Epithelial cell of umbilical artery (primary cell): ENCODE measurements at places on chromosomes 11 and 22. TPM values are rescaled to one million over a fixed set of nuclear protein-coding genes. Genes with fewer than 3 reads are reported as not detected.

MRE11 gene
- total RNA-seq: 13.6 and 20.2 TPM in 2 replicates

TMEM126A gene
- 58.5 and 78.1 TPM in 2 replicates for total RNA-seq

MPZL3 gene
- total RNA-seq: 14.6 and 20.1 TPM in 2 replicates

ANGPTL5 gene
- under 0.01 TPM in 1 of 2 replicates, not detected in the other for total RNA-seq

SLC37A2 gene
- total RNA-seq: under 0.01 and 0.30 TPM in 2 replicates

JAML gene
- total RNA-seq: 0.65 and 1.2 TPM in 2 replicates

RAB38 gene
- total RNA-seq: 5.8 and 7.0 TPM in 2 replicates

ESAM gene
- 69.8 and 70.7 TPM in 2 replicates for total RNA-seq

HORMAD2 gene
- total RNA-seq: not detected in 2 replicates

MMP12 gene
- total RNA-seq: not detected in 2 replicates

SCGB1A1 gene
- total RNA-seq: not detected in 2 replicates

HBD gene
- total RNA-seq: not detected in 2 replicates

CLMP gene
- total RNA-seq: 3.2 and 10.4 TPM in 2 replicates

ALDH3B1 gene
- under 0.01 and 0.30 TPM in 2 replicates for total RNA-seq

IGLL5 gene
- not detected in 2 replicates for total RNA-seq

MRPL11 gene
- total RNA-seq: 55.9 and 81.8 TPM in 2 replicates

NCF4 gene
- total RNA-seq: under 0.01 TPM in 1 of 2 replicates, not detected in the other

DGCR6L gene
- total RNA-seq: 54.4 and 57.8 TPM in 2 replicates

SLC22A8 gene
- total RNA-seq: not detected in 2 replicates

GLB1L2 gene
- total RNA-seq: 0.32 and 0.76 TPM in 2 replicates

MMP13 gene
- not detected in 2 replicates for total RNA-seq

TSKU gene
- 3.6 and 5.8 TPM in 2 replicates for total RNA-seq

OR4A16 gene
- not detected in 2 replicates for total RNA-seq

PRR33 gene
- total RNA-seq: not detected in 2 replicates

FLRT1 gene
- total RNA-seq: not detected in 2 replicates

IFITM1 gene
- total RNA-seq: 18.5 and 92.6 TPM in 2 replicates

GDPD4 gene
- total RNA-seq: not detected in 2 replicates

OR5AN1 gene
- not detected in 2 replicates for total RNA-seq

ATL3 gene
- total RNA-seq: 70.2 and 76.7 TPM in 2 replicates

GLYATL1 gene
- total RNA-seq: not detected in 2 replicates

FREY1 gene
- total RNA-seq: 0.65 and 1.7 TPM in 2 replicates

KCNE3 gene
- total RNA-seq: 0.32 and 1.2 TPM in 2 replicates

CASP5 gene
- total RNA-seq: not detected in 2 replicates

DENND6B gene
- 0.76 and 1.3 TPM in 2 replicates for total RNA-seq

RFPL1 gene
- total RNA-seq: not detected in 2 replicates

IFITM10 gene
- total RNA-seq: 0.15 TPM in 1 of 2 replicates, not detected in the other

HEPN1 gene
- 0.46 TPM in 1 of 2 replicates, not detected in the other for total RNA-seq

EP300 gene
- 14.3 and 21.6 TPM in 2 replicates for total RNA-seq

RFPL2 gene
- total RNA-seq: 0.32 TPM in 1 of 2 replicates, not detected in the other

OR52H1 gene
- total RNA-seq: not detected in 2 replicates

CBLIF gene
- total RNA-seq: not detected in 2 replicates

UPK3A gene
- not detected in 2 replicates for total RNA-seq

LAYN gene
- total RNA-seq: 1.8 and 3.9 TPM in 2 replicates

BIRC3 gene
- 0.97 and 7.9 TPM in 2 replicates for total RNA-seq

SMC1B gene
- total RNA-seq: 0.15 TPM in 1 of 2 replicates, not detected in the other

OVOL1 gene
- total RNA-seq: not detected in 2 replicates

FAM76B gene
- total RNA-seq: 16.9 and 22.5 TPM in 2 replicates

NXPE4 gene
- total RNA-seq: not detected in 2 replicates

ZNRF3 gene
- 2.7 and 3.6 TPM in 2 replicates for total RNA-seq

CFAP300 gene
- 0.61 TPM in 1 of 2 replicates, not detected in the other for total RNA-seq

GGT1 gene
- total RNA-seq: 0.30 and 0.32 TPM in 2 replicates

ASPHD2 gene
- 9.3 and 9.4 TPM in 2 replicates for total RNA-seq
